Heart right ventricle (tissue), 16 donors: ENCODE measurements at places on chromosomes 6 and 20. TPM values are rescaled to one million over a fixed set of nuclear protein-coding genes. Genes with fewer than 3 reads are reported as not detected.

DNMT3B gene
- 0.27 TPM for total RNA-seq

PSORS1C2 gene
- not detected for total RNA-seq

LRRN4 gene
- 0.23 TPM for total RNA-seq

DYNLT1 gene
- 117 TPM for total RNA-seq

WASF1 gene
- total RNA-seq, result 0.53 TPM

DNA sequence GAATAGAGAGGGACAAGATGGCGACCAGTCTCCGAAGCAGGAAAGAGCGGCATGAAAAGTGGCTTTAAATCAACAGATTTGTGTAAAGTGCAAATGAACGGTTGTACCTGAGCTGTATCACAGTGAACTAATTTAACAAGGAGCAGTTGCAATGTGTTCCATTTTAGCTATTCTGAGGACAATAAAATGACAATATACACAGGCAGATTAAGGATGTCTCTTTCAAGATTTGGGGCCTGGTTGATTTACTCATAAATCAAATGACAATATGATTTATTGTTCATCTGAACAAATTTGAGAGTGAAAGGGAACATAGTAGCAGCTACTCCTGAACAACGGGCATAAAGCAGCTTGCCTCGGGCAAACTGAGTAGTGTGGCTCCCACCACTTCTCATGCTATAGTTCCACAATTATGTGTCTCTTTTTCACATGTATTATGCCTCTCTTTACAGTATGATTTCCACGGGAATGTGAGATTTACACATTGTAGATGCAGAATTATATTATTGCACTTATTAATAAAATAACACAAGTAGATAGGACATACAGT lies 204.1 kb upstream of the AGPAT4 start:
- DNase-seq, result no peak

- DNase-seq, result no peak
Observed at GRCh38 chr20:53664121-53664520, 70.5 kb upstream of the ZNF217 start.

DNA sequence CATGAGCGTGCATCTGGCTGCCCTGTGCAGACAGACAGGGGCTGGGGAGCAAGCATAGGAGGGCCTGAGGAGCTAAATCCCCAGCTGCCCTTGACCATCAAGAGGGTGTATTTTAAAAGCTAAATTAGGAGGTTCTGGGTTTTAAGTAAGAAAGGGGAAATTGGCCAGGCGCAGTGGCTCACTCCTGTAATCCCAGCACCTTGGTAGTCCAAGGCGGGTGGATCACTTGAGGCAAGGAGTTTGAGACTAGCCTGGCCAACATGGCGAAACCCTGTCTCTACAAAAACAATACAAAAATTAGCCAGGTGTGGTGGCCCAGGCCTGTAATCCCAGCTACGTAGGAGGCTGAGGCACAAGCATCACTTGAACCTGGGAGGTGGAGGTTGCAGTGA lies 27.8 kb downstream of the SERPINB6 start:
- no peak for DNase-seq

GRCh38 chr20:31603822-31604566 lies 1.1 kb upstream of the ID1 start:
- DNase-seq, result peak; percentile 92

- DNase-seq, result no peak
Observed at GRCh38 chr6:125658136-125658535, 91.3 kb upstream of the HEY2 start.

- DNase-seq, result no peak
Observed at GRCh38 chr6:150902142-150902776, 36.8 kb downstream of the MTHFD1L start.
